C1 segment of cervical spinal cord (tissue), 14 donors: ENCODE measurements at places on chromosomes 13 and 19.
A peak's percentile ranks its signal among the peaks of the same experiment; 100 is the strongest.

- DNase-seq: peak; percentile 54
Measured at GRCh38 chr19:56538761-56539263, at the start of gene ZFP28. TSS of gene ZFP28 (plus strand) at chr19:56538948. CDS start at chr19:56539019, 71 bp downstream.

DNA sequence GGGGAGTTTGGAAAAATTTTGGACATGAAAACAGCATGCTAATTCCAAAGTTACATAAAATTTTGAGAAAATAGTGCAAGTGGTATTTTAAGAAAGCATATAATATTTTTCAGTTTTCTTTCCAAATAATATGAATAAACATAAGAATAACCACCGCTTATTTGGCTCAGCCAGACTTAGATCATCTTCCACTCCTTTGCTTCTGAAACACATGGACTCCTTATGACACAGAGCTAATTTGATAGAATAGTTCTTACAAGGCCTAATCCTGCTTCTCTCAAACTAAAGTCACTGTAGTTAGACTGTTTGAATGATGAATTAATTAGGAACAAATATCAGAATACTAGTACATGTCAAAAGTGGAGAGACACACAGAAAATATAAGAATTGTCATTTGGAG, 165.5 kb downstream of the POSTN start:
- no peak for DNase-seq

- no peak for DNase-seq
Measured at GRCh38 chr13:102227741-102228140, 174.1 kb downstream of the FGF14 start.

DNA sequence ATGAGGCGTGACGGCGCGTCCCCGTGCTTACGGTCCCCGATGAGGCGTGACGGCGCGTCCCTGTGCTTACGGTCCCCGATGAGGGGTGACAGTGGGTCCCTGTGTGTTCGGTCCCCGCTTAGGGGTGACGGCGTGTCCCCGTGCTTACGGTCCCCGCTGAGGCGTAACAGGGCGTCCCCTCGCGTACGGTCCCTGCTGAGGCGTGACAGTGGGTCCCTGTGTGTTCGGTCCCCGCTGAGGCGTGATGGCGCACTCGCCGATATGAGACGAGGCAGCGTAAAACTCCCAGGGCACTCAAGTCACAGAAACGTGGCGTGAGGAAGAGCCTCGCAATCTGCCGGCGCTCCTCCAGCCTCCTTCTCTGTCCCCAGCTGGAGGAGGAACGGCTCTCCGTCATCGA, 20.9 kb downstream of the CFAP97D2 start:
- no peak for DNase-seq

DNA sequence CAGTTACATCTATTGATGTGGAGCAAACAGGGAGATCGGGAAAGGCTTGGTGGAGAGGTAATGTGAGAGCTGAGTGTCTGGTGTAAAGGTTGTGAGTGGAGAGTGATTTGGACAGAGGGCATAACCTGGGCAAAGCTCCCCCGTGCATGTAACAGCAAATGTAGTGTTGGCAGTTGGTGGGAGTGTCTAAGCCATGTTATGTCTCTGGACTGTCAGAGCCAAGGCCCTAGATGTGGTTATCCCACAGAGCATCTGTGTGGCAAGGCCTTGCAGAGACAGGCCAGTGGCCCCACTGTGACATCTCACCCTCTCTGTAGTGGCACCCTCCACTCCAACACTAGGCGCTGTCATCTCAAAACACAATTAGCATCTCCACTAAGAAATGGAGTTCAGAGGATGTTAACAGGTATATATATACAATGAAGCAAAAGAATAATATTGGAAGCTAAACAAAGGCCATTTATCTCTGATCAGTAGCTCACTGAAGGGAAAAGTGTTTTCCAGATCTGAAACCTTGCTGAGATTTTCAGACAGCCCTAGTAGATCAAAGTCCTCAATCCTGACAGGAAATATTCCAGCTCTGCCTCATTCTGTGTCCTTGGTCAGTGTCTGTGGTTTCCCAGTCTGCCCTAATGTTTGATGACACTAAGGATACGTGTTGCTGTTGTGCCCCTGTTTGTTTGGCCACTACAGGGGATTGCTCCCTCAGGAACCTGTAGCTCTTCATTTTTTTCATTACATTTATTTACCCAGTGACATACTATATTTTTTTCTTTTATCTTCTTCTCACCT, 20.2 kb downstream of the POLR1D start:
- DNase-seq: no peak

DNA sequence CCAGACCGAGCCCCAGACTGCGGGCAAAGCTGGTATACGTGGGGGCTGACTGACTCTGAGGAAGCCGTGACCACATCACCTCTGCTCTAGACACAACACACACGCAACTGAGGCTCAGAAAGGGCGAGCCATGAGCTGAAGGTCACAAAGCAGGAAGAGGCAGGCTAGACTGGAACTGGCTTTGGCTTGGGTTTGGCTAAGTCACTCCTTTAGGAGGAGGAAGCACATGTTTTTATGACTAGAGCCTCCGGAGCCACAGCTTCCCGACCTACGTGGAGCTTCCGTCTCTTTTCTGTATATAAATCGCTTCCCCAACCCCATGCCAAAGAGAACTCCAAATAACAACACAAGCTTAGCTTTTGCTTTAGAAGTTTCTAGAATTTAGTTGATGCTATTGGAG, 48.0 kb downstream of the RFX2 start:
- no peak for DNase-seq

DNA sequence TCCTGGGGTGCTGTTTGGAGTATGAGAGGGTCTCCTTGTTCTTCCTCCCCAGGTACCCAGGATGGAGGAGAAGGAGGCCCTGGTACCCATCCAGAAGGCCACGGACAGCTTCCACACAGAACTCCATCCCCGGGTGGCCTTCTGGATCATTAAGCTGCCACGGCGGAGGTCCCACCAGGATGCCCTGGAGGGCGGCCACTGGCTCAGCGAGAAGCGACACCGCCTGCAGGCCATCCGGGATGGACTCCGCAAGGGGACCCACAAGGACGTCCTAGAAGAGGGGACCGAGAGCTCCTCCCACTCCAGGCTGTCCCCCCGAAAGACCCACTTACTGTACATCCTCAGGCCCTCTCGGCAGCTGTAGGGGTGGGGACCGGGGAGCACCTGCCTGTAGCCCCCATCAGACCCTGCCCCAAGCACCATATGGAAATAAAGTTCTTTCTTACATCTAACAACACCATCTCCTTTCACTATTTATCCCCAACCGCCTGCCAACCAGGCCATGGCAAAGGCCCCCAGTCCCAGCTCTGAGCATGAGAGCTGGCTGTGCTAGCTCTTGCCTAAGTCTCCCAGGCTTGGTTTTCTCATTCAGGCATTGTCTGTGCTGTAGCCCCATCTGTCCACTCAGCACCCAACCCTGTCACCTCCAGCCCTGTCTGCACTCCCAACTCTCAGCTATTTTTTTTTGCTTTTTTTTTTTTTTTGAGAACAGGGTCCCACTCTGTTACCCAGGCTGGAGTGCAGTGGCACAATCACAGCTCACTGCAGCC, 11.2 kb downstream of the DKKL1 start:
- DNase-seq: no peak

DNA sequence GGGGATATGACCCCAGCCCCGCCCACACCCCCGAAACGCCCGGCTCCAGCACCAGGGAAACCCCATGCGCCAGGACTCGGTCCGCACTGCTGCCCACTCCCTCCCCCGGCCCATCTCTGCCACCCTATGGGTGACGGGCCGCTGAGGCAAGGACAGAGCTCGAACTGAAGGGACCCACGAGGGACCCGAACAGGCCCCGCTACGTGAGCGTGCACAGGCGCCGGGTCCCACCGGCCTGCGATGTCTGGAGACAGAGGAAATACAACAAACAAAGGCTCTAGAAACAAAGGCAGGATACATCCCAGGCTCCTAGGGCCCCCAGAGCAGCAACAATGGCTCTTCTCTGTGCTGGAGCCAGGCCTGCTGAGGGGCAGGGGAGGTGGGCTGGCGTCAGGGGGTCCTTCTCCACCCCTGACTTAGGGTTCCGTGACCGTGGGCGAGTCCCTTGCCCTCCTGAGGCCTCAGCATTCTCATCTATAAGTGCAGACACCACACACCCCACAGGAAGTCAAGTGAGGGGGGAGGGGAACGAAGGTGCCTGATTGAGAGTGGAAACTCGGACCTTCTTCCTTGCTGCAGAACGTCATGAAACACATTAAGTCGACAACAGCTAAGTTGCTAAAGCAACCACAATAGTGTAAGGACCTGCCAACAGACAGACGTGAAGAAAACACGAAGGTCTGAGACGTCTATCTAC, 3.1 kb downstream of the ABHD17A start:
- peak; percentile 57 for DNase-seq

DNA sequence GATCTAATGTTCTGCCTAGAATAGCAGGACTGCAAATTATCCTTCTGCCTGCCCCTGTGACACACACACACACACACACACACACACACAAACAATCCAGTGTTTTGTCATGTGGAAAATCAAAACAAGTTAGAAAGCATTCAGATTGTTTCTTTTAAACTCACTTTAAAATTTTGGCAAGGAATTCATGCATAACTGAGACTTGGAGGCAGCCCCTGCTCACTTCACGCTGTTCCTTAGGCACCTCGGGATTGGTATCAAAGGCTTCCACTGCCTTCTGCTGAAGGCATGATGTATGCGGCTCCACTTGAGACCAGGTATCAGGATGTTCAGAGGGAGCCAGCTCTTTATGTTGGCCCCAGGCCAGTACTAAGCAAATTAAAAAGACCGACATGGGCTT, 158.7 kb downstream of the OXGR1 start:
- DNase-seq: no peak

GRCh38 chr19:49855676-49856573, 5.0 kb downstream of the PTOV1 start:
- DNase-seq: no peak

- no peak for DNase-seq
Measured at GRCh38 chr19:45063851-45064801, 12.2 kb downstream of the ZNF296 start.

GRCh38 chr13:79943346-79944023, 397.4 kb downstream of the SPRY2 start:
- DNase-seq: no peak

DNA sequence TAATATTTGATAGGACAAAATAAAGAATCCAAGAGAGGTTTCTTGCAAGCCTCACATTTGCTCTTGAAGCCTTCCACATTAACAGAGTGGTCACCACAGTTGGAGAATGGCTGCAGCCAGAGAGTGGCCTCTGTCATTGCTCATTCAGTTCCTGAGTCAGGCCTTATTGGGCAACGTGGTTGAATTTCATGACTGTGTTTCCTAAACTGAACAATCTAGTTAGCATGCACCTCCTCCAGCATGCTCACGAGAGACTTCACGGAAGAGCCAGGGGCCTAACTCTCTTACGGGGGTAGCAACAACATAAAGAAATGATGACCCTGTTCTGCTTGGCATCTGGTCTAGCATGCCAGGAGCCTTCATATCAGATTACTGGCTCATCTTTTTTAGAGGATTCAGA, 9.6 kb upstream of the UBL3 start:
- no peak for DNase-seq

DNA sequence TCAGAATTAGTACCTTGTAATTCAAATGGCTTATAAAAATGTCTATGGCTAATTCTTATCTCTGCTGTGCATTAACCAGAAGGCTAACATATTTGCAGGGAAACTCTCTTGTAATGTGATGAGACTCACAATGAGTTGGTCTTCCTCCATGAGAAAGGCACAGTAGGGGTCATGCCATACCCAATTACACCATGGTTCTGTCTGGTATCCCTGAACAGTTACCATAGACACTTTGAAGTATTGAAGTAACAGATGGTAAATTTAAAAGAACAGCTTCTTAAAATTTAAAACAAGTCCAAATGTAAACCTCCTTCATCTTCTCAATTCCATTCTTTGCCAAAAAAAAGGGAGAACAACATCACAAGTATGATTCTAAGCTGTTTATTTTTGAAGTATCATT, 22.6 kb upstream of the SLAIN1 start:
- no peak for DNase-seq

GRCh38 chr13:97492257-97492656, 58.3 kb downstream of the RAP2A start:
- no peak for DNase-seq

GRCh38 chr19:46383846-46384245, 29.5 kb downstream of the CCDC8 start:
- DNase-seq: no peak

DNA sequence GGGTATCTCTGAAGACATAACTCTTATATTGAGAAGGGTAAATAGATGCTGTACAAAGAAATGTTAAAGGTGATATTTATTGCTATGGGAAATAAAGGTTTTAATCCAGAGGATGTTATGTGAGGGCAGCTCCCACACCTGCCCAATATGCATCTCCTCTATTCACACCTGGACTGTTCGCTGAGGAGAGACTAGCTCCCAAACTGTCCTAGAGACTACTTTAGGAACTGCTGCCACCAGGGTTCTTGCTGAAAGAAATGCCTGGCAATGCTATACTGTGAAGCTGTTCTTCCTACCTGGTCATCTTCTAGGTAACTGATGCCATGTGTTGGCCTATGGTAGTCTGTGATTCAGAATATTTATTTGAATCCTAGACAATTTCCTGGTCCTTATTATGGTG, 1421.5 kb upstream of the SPRY2 start:
- no peak for DNase-seq

- DNase-seq: no peak
Measured at GRCh38 chr13:65453982-65454381, 1776.2 kb downstream of the PCDH9 start.

GRCh38 chr19:27774337-27774736, 1438.6 kb downstream of the UQCRFS1 start:
- no peak for DNase-seq

- DNase-seq: no peak
Measured at GRCh38 chr13:111459803-111460547, 139.5 kb downstream of the TEX29 start.

- no peak for DNase-seq
Measured at GRCh38 chr19:5068233-5069072, 99.5 kb downstream of the KDM4B start.
